Posterior vena cava (tissue), 2 donors: ENCODE measurements at places on chromosomes 6 and 20. TPM values are rescaled to one million over a fixed set of nuclear protein-coding genes. Genes with fewer than 3 reads are reported as not detected.

GRCh38 chr20:47931443-47931842 lies 146.2 kb upstream of the SULF2 start:
- no peak for DNase-seq

- DNase-seq, result peak; percentile 0
Observed at GRCh38 chr6:167655174-167655821, 171.4 kb upstream of the AFDN start.

DNA sequence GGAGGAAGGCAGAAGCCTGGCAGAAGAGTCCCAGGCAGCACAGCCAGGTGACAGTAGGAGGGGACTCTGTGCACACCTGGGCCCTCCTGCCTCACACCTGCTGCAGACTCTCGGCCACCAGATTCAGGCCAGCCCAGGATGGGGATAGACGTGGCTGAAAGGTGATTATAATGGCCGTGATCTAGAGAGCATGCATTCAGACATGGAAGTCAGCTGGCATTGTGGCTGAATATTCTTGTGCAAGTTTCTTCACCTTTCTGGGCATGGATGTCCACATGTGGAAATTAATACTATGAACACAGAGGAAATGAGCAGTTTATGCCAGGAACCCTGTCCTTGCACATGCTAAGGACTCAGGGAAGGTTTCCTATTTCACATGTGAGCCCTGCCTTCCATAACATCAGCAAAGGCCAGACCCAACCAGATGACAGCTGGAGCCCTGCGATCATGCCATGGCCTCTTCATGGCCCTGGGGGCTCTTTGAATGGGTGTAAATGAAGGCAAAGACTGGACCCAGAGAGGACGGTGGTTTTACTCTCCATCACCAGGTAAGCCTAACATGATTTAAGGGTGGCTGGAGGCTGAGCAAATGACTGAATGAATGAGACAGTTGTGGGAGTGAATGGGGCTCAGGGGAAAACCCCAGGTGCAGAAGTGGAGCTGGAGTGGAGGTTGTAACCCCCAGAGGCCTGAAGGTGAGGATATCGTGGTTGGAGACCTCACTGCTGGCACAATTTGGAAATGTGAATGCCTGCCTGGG lies 2.7 kb upstream of the RAET1L start:
- DNase-seq, result peak; percentile 23

The ZSWIM3 gene
- total RNA-seq, result 2.5 TPM

DNA sequence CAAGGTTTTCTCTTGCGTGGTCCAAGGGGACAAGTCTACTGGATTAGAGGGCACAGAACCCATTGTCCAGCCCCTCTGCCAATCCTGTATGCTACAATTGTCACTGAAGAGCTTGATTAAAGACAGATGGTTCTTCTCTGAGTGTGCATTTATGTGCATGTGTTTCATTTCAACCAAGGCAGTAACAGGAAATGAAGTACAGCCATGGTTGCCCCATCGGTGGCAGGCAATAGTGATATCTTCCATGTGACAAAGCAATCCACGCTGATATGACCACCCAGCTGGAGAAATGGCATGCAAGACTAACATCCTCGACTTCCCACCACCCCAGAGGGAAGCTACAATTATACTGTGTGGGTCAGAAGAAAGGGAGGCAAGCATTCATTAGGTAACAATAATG lies 85.5 kb downstream of the UNC5CL start:
- no peak for DNase-seq

GRCh38 chr6:53044071-53044470 lies 21.1 kb upstream of the FBXO9 start:
- DNase-seq, result no peak

The PKIB gene
- total RNA-seq, result 1.8 TPM

- no peak for DNase-seq
Observed at GRCh38 chr20:54021446-54022235, 48.8 kb downstream of the BCAS1 start.

The OPN5 gene
- total RNA-seq, result not detected

DNA sequence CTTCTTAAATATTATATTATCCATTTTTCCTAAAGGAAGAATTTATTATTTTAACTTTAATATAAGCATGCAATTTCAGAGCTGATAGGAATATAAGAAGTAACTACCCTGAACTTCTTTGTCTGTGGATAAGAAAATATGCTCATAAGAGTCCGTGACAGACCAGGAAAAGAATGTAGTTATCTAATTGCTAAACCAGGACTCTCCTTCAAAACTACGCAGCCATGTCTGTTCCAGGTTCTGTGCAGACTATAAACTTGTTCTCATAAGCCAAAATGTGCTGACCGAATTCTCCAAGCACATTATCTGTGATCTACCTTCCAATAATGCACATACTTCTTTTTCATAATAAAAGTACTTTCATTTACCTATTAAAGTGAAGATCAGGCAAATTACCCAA lies 116.5 kb downstream of the TRDN start:
- no peak for DNase-seq

GRCh38 chr6:150435832-150436231 lies 67.0 kb downstream of the IYD start:
- no peak for DNase-seq

The PNLDC1 gene
- total RNA-seq, result 0.19 TPM

GRCh38 chr20:9166153-9166780 lies 97.4 kb downstream of the PLCB4 start:
- no peak for DNase-seq

- peak; percentile 97 for DNase-seq
Observed at GRCh38 chr6:37239950-37240713, 17.4 kb upstream of the TBC1D22B start.

The SIRPB2 gene
- total RNA-seq, result 13.3 TPM

DNA sequence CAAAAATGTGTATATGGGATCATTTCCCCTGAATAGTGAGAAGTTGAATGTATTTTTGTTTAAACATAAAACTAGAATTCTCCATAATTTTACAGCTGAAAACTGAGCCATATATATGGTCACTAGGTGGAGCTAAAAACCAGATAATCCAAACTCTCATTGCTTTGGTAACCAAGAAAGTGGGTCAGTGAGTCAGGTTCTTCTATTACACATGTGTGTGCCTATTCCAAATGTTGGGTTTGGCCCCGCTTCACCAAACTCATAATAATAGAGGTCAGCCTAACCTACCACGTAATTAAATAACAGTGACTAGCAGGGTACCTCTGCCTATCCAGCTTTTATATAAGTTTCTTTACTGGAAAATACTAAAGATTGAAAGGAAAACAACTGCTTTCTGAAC lies 19.3 kb upstream of the RNGTT start:
- no peak for DNase-seq

DNA sequence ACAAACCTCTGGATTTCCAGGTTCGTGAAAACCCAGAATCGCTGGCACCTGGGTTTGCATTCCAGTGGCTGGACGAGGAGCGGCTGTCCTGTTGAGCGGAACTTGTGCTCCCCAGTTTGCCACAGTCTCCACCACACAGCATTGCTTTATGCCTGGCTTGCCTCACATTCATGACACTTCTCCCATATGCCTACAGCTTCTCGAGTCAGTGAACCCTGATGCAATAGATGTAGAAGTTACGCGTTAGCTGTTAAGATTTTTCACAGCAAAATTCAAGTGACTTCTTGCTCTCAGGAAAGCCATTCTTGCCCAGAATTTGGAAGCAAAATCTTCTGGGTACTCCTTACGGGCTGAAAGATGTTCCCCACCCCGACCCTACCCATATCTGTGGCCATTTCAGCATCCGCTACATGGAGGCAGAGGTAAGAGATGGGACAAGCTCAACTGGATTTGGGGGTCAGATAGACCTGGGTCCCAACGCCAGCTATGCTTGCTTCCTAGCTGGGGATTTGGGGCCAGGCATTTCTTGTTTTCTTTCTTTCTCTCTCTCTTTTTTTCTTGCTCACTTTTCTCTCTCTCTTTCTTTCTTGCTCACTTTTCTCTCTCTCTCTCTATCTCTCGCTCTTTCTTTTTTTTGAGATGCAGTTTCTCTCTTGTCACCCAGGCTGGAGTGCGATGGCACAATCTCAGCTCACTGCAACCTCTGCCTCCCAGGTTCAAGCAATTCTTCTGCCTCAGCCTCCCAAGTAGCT lies 12.4 kb upstream of the GDAP1L1 start:
- DNase-seq, result no peak

- no peak for DNase-seq
Observed at GRCh38 chr6:121330516-121330915, 3.8 kb downstream of the TBC1D32 start.

- DNase-seq, result no peak
Observed at GRCh38 chr6:129679275-129679674, 30.7 kb downstream of the ARHGAP18 start.

DNA sequence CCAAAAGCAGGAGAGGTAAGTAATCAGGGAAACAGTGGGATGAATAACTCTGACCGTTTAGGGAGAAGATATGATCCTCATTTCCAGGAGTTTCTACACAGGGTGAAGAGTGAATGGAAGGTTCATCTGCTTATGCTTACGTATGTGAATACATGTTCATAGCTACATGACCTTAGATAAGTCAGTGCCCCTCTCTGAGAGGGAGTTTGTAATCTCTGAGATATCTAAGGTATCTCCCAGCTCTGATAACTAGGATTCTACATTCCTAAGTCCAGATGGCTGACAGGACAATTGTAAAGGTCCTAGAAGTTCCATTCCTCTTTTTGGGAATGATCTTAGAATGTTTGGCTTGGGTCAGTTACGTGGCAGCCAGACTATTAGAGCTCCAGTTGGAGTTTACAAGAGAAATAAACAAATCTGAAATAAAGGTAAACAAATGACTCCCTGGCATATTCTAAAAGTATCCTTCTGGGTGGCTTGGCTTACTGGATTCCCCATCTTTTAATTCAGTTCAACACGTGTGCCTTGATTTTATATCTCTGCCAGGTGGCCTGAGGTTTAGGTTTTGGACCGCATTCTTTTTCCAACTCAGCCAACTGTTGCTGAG lies 15.8 kb downstream of the PROCR start:
- no peak for DNase-seq

The C6orf58 gene
- total RNA-seq, result not detected

DNA sequence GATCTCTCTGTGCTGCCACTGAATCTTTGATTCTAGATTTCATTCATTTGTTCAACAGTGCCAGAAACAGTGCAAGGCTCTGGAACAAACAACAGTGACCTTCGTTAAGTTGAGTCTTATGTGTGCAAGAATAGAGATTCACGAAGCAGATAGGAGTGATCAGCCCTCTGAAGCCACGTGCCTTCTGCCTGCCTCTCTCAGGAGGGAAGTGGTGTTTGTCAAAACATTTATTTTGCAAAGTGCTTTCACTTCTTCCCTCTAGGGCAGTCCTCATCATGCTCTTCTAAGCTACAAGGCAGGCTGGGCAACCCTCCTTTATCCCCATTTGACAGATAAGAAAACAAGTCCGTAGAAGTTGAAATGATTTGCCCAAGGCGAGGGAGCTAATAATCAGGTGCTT lies 204.3 kb downstream of the TFAP2C start:
- DNase-seq, result no peak

GRCh38 chr6:165515963-165516624 lies 146.9 kb downstream of the PDE10A start:
- DNase-seq, result no peak

The ANGPT4 gene
- total RNA-seq, result 0.24 TPM

DNA sequence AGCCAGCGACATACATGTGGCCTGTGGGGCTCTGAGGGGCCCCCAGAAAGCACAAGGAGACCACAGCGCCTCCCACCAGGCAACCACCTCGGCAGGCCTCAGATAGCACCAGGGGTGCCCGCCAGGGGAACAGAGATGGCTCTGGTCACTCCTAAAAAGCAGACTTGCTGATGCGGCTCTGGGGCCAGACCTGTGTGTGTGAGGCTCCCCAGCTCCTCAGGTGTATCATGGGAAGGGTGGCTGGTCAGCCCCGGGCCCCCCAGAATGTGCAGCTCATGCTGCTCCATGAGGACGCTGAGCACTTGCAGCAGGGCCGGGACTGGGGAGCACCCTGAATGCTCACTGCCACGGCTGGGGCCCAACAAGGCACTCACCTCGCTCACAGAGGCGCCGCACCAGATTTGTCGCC lies 60.2 kb downstream of the PYGB start:
- DNase-seq, result peak; percentile 80

DNA sequence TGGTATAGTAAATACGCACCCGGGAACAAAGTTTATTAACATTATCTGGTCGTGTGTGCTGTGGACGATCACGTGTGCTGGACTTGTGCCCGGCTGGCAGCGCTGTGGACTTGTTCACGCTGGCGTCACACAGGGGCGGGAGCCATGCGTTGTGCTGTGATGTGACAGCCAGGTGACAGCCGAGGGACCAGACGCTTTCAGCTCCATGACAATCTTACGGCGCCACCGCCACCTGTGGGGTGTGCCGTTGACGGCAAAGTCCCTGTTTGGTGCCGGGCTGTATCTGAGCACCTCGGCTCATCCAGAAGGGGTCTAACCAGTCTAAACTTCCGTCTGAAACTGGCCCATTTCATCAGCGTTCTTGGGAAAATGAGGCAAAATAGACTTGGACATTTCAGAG lies 25.2 kb downstream of the DLL1 start:
- no peak for DNase-seq

The RAET1L gene
- not detected for total RNA-seq

DNA sequence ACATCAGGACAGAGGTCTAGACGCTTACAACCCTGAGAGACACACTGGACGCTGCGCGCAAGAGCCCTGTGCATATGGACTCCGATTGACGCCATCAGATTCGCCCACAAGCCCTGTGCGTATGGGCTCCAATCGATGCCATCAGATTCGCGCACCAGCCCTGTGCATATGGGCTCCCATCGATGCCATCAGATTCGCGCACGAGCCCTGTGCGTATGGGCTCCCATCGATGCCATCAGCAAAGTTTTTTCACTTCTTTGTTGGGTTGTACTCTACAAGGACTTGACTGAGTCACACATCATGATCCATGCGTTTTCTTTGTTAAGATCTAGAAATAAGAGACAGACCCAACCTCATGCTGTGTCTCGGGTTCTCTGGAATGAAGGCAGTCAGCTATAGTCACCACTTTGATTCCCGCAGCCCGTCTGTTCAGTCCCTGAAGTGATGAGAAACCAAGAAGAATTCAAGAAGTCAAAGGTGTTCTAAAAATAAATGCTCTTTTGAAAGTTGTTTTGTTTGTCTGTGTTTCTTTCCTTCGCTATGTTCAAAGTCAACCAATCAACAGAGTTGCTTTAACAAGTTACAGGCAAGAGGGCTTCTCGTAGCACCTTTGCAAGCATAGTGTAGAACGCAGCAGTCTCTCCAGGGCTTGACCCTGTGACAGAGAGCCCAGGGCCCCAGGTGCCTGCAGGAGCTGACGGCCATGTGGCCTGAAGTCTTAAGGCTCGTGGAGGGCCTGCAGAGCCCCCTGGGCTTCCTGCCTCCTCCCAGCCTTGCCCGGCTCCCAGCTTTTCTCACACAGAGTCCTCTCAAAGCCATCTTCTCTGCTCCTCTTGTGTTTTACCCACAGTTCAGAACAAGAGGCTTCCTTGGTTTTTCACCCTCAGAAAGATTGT lies 7.9 kb downstream of the RPS6KA2 start:
- DNase-seq, result no peak

GRCh38 chr6:54778731-54779130 lies 67.8 kb upstream of the FAM83B start:
- no peak for DNase-seq

- no peak for DNase-seq
Observed at GRCh38 chr6:155419161-155419560, 36.5 kb downstream of the NOX3 start.

- no peak for DNase-seq
Observed at GRCh38 chr6:11771473-11772048, 7.0 kb downstream of the ADTRP start.

GRCh38 chr6:112475083-112475482 lies 128.0 kb downstream of the RFPL4B start:
- DNase-seq, result no peak

The RAB22A gene
- total RNA-seq, result 27.3 TPM

GRCh38 chr20:4040283-4041179 lies 25.2 kb upstream of the RNF24 start:
- DNase-seq, result no peak

- DNase-seq, result no peak
Observed at GRCh38 chr20:6698056-6698455, 69.4 kb upstream of the BMP2 start.

- no peak for DNase-seq
Observed at GRCh38 chr6:130602151-130602770, 224.9 kb upstream of the SMLR1 start.
